ENCODE measurements at places on chromosomes 2 and 18. TPM values are rescaled to one million over a fixed set of nuclear protein-coding genes. Genes with fewer than 3 reads are reported as not detected.
A peak's percentile ranks its signal among the peaks of the same experiment; 100 is the strongest.

DNA sequence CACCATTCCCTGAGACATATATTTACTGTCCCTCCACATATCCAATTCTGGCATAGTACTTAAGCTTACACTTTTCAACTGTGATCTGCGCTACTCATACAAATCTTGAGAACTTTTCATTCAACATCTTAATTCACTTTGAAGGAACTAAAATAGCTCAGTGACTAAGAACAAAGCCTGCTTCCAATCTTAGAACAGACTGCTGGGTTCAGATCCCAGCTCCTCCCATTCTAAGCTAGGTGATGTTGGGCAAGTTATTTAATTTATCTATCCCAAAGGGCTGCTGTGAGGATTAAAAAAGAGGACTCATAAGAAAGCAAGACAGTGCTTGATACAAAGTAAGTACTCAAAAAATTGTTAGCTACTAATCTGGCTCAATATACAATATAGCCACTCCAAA, 57.9 kb downstream of the UGP2 start:
- no peak for DNase-seq

DNA sequence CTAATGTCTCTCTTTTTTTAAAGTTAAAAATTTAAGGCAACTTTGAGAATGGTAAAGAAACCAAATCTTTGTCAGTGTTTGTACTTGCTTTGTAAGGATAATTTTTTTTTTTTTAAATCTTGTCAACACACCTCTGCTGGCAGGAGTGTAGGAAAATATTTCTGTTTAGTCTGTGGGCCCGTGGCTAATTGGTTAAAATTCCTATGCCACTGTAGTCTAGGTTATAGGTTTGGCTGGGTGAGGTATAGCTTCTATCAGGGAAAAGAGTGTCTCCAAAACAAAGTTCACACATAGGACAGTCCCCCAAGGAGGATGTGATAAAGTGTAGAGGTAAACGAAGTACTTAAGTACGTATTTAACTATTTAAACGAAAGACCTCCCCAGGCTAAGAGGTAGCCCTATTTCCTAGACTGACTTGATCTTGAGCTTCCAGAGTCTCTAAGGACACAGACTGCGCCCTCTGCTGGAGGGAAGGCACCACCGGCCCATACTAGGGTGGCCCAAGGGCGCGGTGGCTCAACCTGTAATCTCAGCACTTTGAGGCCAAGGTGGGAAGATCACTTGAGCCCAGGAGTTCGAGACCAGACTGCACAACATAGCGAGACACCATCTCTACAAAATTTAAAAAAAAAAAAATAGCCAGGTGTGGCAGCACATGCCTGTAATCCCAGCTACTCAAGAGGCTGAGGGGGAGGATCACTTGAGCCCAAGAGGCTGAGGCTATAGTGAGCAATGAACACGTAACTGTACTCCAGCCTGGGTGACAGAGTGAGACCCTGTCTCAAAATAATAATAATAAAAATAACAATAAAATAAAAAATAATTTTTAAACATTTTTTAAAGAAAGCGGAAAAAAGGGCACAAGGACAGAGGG, 8.9 kb downstream of the TEX44 start:
- peak; percentile 92 for DNase-seq

The POTEE gene
- not detected for total RNA-seq

The ST8SIA5 gene
- 23.3 TPM for total RNA-seq

The DCDC2C gene
- total RNA-seq: not detected
